ENCODE measurements at places on chromosomes 12 and 14.

DNA sequence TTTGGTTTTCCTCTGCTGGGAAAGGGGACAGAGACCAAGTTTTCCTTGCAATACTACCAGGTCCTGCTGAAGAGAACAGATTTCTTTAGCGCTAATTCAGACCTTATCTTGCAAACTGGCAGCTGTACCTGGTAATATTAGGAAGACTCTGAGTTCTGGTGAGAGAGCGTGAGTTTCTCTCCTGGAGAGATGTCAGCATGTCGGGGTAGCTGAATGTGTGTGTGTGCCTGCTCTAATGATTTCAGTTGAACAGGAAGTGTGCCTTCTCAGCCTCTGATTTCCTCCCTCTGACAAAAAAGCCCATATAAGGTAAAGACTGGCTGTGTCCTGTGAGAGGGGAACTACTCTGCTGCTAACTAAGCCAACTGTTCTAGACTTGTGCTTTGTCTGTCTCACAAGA lies 10.3 kb upstream of the ERP27 start:
- no peak for DNase-seq

DNA sequence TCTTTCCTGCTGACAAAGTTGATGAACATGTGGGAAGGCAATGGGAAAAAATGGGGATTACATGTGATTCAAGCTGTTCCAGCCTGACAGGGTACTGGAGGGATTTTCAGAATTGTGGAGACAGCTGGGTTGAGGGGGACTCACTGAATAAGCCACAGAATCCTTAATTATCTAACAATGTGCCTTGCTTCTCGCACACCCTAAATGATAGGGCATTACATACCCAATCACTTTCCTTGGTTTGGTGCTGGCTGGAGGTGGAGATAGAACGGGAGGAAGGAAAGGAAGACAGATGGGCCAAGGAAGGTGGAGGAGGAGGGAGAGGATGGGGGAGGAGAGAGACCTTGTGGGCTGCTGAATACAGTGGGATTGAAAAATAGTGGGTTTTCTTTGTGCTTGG lies 20.7 kb downstream of the PELI2 start:
- no peak for DNase-seq

DNA sequence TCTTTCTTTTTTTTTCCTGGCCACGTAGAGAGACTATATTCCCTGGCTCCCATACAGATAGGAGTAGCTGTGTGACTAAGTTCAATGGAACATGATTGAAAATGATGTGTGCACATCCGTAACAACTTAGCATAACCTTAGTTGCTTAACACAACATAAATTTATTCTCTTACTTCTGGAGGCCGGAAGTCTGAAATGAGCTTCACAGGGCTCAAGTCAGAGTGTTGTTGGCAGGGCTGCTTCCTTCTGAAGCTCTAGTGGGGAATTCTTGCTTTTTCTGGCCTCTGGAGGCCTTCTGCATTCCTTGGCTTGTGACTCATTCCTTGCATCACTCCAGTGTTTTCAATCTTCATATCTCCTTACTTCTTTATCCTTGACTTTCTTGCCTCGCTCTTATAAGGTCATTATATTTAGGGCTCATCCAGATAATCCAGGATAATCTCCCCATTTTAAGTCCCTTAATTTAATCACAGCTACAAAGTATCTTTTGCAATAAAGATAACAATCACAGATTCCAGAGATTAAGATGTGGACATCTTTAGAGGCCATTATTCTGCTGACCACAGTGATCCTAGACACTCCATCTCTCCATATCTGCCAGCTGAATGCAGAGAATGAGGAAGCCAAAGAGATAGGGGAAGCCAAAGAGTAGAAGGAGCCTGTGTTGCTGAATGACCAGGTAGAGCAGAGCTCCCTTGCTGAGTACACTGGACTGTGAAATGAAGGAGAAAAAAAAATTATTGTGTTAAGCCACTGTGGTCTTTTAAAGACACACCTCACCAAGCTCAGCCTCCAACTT lies 21.0 kb upstream of the SNX6 start:
- DNase-seq, result no peak

GRCh38 chr12:103571286-103571685 lies 15.8 kb upstream of the STAB2 start:
- peak; percentile 29 for DNase-seq

DNA sequence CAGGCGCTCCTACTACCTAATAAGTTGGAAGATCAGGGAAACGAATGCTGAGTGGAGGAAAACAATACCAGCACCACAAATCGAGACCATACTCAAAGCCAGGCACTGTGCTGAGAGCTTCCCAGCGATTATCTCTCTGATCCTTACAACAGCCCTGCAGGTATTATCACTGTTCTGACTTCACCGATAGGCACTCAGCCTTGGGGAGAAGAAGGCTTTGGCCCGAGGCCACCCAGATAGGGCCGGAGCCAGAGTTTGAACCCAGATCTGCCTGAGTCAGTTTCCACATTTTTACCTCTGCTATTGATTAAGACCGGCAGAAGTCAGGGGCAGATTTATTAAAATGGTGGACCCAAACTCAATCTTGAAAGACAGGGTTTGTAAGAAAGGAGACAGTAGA lies 4.9 kb downstream of the SVOP start:
- no peak for DNase-seq

DNA sequence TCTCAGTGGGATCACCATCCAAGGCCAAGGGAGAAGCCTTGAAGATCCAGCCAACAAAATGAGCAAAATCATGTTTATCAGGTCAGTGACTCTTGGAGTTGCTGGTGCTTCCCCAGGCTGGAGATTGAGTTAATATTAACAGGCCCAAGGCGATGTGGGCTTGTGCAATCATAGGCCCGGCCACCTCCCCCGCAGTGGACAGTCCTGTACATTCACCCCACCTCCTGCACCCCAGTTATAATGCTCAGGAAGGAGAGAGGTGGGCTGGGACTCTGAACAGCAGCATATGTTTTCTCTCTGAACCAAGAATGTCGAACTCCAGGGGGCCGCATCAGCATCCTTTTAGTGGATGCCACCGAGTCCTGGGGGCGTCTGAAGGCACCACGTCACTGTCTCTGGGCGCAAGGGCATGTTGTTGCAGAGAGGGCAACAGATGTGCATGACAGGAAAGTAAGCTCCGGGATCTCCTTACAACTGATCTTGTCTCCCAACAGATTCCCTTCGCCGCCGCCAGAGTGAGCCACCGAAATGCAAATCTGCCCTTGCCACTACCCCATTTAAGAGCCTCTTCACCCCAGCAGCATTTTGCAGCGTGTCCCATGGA lies 32.2 kb upstream of the SERPINA6 start:
- DNase-seq, result no peak

GRCh38 chr12:131091413-131091975 lies 137.8 kb downstream of the ADGRD1 start:
- no peak for DNase-seq

DNA sequence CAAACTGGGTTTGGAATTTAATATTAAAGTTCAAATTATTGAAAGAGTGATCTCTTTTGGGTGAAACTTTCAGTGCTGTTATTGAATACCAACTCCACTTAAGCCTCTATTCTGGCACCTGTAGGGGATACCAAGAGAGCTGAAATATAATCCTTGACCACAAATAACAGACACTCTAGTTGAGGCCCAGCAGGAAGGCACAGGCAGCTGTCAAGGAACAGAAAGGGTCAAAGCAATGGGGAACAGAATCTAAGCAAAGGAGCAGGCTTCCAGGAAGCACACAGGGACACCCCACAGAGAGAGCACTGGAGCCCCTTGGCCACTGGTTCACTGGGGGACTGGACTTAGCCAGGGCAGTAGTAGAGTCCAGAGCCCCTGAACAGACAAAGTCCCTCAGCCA lies 120.9 kb upstream of the SFSWAP start:
- no peak for DNase-seq

- no peak for DNase-seq
Observed at GRCh38 chr12:41924111-41924510, 220.6 kb downstream of the GXYLT1 start.

DNA sequence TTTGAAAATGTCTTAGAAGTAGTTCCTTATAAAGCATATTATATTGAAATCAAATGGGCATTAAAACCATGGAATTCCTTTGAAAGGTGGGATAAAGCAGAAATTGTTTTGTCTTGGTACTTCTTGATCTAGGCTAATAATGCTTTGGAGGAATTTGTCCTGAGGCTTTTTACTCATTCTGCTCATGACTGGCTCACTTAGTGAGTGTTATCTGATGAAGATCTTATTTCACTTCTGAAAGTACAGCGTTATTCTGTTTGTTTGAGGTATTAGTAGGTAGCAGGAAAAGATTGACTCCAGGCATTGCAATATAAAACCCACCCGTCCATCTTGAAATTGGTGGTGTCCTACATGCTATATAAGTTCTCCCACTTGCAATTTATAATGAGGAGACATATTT lies 5.5 kb downstream of the C12orf71 start:
- DNase-seq, result no peak

GRCh38 chr12:94783862-94784261 lies 133.5 kb upstream of the TMCC3 start:
- no peak for DNase-seq

- DNase-seq, result no peak
Observed at GRCh38 chr14:28012629-28013415, 753.8 kb upstream of the FOXG1 start.

- no peak for DNase-seq
Observed at GRCh38 chr12:109529691-109530640, 43.3 kb downstream of the MMAB start.

- DNase-seq, result peak; percentile 52
Observed at GRCh38 chr14:61475316-61475715, 153.9 kb downstream of the PRKCH start.

- no peak for DNase-seq
Observed at GRCh38 chr12:981176-981828, 9.7 kb upstream of the ERC1 start.

- DNase-seq, result no peak
Observed at GRCh38 chr14:39368261-39368959, 63.8 kb downstream of the FBXO33 start.

GRCh38 chr12:46659824-46660223 lies 166.0 kb downstream of the SLC38A4 start:
- DNase-seq, result no peak

- no peak for DNase-seq
Observed at GRCh38 chr14:88005050-88005481, at the start of gene GPR65. GPR65 (plus strand) TSS chr14:88005135; CDS start chr14:88010848, 5,713 bp downstream.

- no peak for DNase-seq
Observed at GRCh38 chr14:37588667-37588955, 6.4 kb downstream of the FOXA1 start.

DNA sequence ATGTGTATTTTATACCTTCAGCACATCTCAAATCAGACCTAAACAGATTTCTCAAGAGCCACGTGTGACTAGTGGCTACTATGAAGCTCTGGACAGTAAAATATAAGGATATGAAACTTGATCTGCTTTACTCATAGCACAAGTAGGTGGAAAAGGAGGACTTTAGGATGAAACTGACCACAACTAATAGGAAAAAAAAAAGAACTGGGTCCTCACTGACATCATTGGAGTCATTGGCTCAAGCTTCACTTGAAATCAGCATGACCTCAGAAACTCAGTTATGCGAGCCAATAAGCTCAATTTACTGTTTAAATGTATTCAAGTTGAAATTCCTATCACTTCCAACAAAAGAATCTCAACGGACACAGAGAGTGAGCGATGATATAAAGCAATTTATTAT lies 34.1 kb upstream of the CIT start:
- DNase-seq, result no peak

- no peak for DNase-seq
Observed at GRCh38 chr12:102955926-102956737, 1.3 kb upstream of the ASCL1 start.

DNA sequence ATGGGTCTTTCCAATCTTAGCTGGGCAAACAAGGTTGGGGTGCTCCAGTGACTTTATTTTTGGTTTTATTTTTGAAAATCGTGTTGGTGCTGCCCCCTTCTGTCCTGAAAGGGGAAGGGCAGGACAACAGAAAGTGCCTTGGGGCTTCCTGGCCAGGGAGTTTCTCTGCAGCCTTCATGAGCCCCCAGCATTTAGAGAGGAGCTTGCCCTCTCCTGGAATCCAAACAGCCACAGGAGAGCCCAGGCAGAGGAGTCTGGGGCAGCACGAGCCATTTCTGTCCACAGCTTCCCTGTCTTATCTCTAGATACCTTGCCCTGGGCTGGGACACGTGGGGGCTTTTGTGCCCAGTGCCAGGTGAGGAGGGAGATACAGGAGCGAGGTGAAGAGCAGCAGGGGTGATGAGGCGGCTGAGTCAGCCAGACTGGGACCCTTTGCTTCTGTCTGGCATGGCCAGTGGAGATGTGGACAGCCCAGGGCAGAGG lies 4.4 kb upstream of the C1RL start:
- no peak for DNase-seq

GRCh38 chr14:71062581-71063303 lies 155.5 kb downstream of the PCNX1 start:
- no peak for DNase-seq

DNA sequence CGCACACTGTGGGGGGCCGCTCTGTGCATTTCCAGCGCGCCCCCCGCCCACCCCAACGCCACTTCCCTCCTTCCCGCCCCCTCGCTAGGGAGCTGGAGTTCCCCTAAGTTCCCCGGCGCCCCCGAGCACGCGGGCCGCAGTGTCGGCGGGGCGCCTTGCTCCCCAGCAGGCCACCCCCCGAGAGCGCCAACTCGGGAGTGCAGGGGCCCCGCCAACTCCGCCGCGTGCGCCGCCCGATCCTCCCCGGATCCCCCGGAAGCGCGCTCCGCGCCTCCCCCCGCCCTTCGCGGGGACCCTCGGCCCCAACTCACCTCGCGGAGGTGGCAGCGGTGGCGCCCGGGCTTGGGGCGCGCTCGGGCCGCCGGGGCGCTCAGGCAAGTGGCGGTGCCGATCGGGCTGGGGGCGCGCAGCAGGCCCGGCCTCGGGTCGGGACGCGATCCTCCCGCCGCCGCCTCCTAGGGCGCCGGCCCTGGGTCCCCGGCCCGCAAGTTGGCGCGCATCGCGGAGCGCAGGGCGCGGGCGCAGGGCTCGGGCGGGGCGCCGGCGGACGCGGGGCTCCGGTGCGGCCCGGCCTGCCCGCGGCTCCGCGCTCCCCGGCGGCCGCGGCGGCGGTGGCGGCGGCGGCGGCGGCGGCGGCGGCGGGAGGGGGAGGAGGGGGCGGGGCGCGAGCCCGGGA lies at the start of gene NCOR2:
Gene NCOR2 (minus strand): TSS at position 616 of the 676 bp plus-strand sequence. CDS start 72,361 bp downstream, outside the sequence.
- DNase-seq, result no peak

DNA sequence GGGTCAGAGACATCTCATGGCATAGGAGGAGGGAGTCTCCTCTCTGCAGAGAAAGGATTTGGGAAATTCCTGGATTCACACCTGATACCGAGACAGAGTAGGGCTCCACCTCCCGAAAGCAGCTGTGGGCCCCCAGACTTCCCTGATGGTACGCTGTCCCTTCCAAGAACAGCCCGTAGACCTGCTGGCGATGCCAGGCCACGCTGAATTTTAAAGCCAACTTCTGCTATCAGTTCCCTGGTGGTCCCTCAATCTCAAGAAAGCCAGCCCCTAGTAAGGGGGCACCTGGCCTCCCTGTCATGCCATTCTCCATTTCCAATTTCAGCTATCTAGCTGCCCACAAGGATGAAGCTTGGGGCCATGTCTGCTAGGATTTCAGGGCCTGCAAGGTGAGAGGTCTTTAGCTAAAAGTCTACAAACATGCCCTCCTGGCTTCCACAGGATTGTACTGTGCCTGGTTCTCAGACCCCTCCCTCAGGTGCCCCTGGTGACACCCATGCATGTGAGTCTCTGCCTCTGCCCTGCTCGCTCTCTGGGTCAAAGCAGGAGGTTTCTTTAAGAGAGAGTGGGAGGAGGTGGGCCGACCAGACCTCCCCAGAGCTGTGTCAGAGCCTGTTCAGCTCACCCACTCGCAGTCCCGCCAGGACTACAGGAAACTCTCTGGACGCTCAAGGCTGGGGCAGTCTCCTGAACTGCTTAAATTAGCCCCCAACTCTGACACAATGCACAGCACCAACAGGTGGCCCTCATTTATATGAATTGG lies 30.5 kb downstream of the ANO2 start:
- DNase-seq, result no peak
